Stimulated activated CD8-positive, alpha-beta memory T cell treated with anti-CD3 and anti-CD28 coated beads, Interleukin-15, amount 100 ng/mL, for 48 hours (primary cell): ENCODE measurements at places on chromosomes 16 and 17.

GRCh38 chr17:10053782-10054540 is 144.4 kb downstream of the GAS7 start:
- DNase-seq = no peak

DNA sequence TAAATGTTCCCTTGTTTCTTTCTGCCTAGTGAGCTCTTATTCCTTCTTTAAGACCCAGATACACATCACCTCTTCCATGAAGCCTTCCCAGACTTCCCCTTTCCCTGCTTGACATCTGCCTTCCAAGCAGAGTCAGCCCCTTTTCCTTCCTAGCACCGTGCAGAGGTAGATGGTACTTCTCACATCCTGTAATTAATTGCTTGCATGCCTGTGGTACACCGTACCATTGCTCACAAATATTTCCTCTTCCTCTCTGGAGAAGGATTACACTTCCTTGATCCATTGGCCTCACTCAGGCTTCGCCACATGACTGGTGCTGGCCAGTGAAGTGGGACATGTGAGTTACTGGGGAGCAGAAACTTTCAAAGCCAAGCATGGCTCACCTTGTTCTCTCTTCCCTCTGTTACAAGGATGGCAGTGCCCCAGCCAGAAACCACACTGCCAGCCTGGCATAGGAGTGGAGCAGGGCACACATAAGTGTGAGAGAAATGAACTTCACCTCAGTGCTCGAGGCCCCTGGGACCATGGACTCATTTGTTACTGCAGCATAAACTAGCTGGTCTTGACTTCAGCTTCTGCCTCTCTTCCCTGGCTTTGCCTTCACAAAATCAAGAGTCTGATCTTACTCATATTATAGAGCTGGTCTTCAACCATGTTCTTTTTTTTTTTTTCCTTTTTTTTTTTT is 44.0 kb downstream of the SOST start:
- DNase-seq = no peak

- no peak for DNase-seq
Observed at GRCh38 chr16:49980166-49980565, 44.9 kb upstream of the CNEP1R1 start.

- no peak for DNase-seq
Observed at GRCh38 chr16:56225017-56225742, 33.9 kb downstream of the GNAO1 start.

- DNase-seq = no peak
Observed at GRCh38 chr17:62925267-62925836, 40.7 kb upstream of the TANC2 start.

DNA sequence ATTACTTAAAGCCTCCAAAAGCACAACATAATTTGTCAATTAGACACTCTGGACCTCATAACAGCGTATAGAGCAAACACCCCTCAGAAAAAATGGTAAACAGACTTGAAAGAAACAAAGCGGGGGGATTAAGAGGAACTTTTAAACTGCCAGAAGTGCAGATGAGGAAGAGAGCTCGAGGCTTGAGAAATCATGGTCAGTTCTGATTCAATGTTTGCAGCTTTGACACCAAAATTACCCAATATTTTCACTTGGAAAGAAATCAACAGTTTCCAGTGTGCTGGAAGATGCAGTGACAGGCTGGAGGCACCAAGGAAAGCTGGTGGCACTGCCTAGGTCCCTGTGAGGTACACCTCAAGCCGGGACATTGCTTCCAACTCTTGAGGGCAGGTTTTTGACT is 180.9 kb upstream of the TOX3 start:
- DNase-seq = no peak

DNA sequence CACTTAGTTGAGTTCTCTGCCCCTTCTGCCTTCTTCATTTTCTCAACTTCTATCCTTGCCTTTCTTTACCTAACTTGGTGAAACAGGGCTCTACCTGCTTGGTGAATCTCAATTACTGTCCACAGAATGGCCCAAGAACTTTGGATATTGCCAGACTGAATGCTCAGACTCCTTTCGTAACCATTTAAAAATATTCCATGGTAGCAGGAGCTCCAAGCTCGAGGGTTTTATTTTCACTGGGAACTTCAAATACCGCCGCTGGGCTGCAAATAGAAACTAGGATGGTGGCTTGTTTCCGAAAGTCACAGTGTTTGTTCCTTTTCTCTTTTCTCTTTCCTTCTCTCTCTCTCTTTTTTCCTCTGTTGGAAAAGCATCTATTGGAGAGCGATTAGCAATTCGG is 13.2 kb downstream of the TMEM100 start:
- no peak for DNase-seq

- DNase-seq = no peak
Observed at GRCh38 chr17:1461198-1461944, 5.3 kb upstream of the CRK start.

DNA sequence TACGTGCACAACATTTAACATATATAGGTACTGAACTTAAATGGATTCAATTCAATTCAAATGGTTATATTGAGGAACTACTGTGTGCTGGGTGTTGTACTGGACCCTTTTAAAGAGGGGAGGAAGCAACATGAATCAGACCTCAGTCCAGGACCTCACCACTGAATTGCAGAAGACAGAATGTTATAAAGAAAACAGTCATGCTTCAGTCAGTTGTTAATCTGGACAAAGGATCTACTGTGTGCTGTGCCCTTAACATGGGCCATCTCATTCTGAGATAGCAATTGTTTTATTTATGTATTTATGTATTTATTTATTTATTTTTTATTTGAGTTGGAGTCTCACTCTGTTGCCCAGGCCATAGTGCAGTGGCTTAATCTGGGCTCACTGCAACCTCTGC is 240.1 kb downstream of the HAPSTR1 start:
- no peak for DNase-seq

- DNase-seq = no peak
Observed at GRCh38 chr17:59002848-59003247, 103.8 kb downstream of the TRIM37 start.

- DNase-seq = no peak
Observed at GRCh38 chr17:77717941-77718668, 240.4 kb upstream of the TNRC6C start.

- no peak for DNase-seq
Observed at GRCh38 chr17:34850023-34850422, 111.2 kb downstream of the CCT6B start.

DNA sequence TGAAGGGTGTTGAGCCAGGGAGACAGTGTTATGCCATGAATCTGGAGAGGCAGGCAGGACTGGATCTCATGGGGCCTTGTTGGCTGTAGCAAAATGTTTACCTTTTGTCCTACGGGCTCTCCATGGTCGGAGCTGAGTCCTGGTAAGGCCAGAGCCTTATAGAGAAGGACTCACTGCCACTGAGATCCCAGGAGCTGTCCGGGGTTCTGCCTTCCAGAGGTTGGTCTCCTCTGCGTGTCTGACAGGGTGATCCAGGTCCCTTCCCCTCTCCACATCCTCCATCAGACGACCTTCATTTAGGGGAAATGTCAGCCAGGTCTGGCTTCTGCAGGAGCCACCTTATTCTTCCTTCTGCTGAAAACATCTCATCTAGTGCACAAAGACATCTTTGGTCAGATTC is 285.2 kb upstream of the N4BP1 start:
- DNase-seq = no peak

- DNase-seq = no peak
Observed at GRCh38 chr17:17666111-17666714, 15.0 kb upstream of the RAI1 start.

DNA sequence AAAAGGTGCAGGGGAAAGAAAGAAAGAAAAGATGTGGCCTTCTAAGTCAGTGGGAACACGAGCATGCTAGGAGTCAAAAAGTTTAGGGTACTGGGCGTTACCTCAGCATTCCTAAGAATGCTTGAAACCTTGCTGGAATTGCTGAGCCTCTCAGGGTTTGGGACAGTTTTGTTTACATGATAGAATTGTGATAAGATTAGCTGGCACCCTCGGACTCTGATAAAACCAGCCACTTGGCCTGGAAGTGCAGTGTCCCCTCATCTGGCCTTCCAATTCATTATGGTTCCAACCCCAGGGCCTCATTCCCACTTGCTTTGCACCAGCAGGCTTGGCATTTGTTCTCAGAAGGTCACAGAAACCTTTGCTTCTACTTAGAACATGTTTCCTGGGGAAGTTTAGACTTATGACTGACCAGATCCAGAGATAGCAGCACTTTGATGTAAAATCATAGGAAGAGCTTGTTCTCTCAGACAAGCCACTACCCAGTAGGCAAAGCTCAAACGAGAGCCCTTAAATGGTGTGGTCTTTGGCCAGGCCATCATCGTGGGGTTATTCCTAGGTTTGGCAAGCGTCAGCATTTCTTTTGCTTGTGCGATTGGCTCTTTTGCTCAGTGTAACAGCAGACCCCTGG is 8.0 kb downstream of the SGF29 start:
- DNase-seq = no peak

- DNase-seq = no peak
Observed at GRCh38 chr16:27084307-27085028, 17.7 kb downstream of the C16orf82 start.

GRCh38 chr16:69932228-69932627 is 18.9 kb upstream of the CLEC18A start:
- no peak for DNase-seq

GRCh38 chr16:4609200-4610010 is 5.3 kb downstream of the UBALD1 start:
- no peak for DNase-seq

GRCh38 chr17:13128676-13129075 is 110.8 kb upstream of the ELAC2 start:
- DNase-seq = no peak

GRCh38 chr16:47359478-47359877 is 101.4 kb downstream of the ITFG1 start:
- no peak for DNase-seq
